ENCODE measurements at places on chromosomes 12 and 14.

DNA sequence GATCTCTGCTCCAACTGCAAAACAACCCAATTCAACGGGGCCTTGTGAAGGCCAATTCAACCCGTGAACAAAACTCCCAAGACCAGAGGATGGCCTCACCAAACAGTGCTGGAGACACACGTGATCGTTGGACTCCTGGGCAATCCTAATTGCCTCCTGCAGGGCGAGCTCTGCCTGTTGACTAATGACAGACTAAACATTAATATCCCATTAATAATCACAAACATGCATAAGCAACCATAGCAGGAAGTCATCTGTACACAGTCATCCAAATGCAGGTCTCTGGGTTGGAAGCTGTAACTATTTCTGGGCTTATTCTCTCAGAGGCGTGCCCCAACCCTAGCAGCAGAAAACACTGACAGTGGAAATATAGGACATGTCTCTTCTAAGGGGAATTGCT, 21.0 kb downstream of the ANAPC5 start:
- no peak for DNase-seq

DNA sequence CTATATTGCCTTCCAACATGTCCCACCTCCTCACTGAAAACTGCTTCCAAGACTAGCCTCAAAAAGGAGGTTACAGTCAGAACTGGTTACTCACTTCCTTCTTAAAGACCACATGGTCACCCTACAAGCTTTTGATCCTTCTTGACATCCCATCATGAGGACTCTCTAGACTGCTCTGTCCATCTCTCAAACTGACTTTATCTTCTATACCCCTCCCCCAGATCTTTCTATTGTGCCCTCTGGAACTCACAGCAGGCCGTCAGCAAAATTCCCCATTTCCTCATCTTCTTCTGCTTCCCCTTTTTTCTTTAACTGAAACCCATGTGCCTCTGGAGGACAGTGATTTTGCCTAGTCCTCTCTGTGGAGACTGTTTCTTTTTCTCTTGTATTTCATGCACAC, 18.1 kb upstream of the IGF1 start:
- no peak for DNase-seq
- H3K27me3 ChIP-seq: peaks cover 6% of the 10 kb centered on the region
- H3K27ac ChIP-seq: no peak overlapping the region
- H3K4me3 ChIP-seq: no peak overlapping the region
- H3K4me1 ChIP-seq: no peaks in the 10 kb centered on the region

- H3K4me1 ChIP-seq: peaks cover 12% of the 10 kb centered on the region
- no peak overlapping the region for H3K4me3 ChIP-seq
- no peak overlapping the region for H3K27ac ChIP-seq
- no peak for DNase-seq
- H3K36me3 ChIP-seq: no peaks in the 10 kb centered on the region
Observed at GRCh38 chr12:66497008-66497897, 181.6 kb downstream of the GRIP1 start.

DNA sequence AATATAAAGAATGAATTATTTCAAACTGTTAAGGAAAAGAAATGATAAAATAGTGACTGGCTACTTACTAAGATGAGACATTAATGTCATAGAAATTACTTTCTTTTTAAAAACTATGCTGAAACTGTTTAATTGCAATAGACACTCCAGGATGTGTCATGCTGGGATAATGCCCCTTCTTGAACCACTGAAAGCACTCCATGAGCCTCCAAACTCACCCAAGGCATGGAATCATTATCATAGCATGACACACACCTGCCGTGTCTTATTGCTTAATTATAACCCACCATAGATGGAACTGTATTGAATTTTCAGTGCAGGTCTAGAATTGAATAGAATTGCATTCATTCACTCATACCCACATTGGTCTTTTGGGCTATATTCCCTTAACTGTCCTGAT, 4.3 kb downstream of the MBIP start:
- H3K27me3 ChIP-seq: peaks cover 3% of the 10 kb centered on the region
- no peak overlapping the region for H3K4me3 ChIP-seq
- peaks cover 7% of the 10 kb centered on the region for H3K36me3 ChIP-seq
- DNase-seq: no peak

DNA sequence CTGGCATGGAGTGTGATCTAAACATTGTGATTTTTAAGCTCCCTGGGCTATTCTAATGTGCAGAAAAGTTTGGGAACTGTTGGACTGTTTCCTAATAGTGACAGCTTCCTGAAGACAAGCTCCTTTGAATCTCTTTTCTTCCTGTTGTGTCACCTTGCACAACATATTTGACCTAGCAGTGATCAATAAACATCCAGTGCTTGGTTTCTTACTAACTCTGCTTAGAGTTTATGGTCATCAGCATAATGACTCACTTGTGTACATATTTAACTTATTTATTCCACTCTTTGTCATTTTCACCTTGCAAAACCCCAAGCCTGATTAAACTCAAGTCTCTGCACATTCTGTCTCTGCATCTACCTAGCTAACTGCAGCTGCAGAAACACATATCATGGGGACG, 27.3 kb upstream of the TBC1D30 start:
- no peak overlapping the region for H3K27ac ChIP-seq
- DNase-seq: no peak
- no peak overlapping the region for H3K4me3 ChIP-seq
- peaks cover 5% of the 10 kb centered on the region for H3K27me3 ChIP-seq
- H3K4me1 ChIP-seq: peaks cover 13% of the 10 kb centered on the region

DNA sequence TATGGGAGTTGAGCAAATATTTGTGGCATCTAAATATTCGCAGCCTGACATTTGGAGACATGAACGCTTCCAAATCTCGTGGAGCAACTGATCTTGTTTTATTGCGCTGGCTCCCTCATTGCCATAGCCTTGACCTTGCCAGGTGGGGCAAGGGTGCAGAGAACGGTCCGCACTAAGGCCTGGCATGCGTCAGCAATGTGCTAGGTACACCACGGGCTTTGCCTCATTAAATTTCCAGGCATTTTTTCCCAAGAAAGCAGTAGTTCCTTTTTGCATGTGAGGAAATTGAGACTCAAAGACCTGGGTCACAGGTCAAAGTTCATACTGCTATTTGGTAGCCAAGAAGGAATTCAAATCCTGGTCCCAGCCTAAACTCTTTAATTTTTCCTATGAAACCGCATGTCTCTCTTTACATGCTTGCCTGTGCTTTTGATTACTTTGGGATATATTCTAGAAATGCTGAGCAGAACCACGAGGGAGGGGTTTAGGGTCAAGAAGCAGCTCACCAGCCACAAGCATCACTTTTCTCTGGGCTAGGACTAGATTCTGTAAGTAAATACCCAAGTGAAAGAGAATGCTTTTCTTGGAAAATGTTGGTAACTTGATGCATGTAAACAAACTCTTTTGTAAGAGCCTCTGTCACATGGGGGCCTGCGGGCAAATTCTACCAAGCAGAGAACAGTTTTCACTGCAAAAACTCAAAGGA, 891.6 kb downstream of the VRK1 start:
- DNase-seq: no peak
- H3K36me3 ChIP-seq: no peaks in the 10 kb centered on the region
- H3K27me3 ChIP-seq: no peaks in the 10 kb centered on the region

DNA sequence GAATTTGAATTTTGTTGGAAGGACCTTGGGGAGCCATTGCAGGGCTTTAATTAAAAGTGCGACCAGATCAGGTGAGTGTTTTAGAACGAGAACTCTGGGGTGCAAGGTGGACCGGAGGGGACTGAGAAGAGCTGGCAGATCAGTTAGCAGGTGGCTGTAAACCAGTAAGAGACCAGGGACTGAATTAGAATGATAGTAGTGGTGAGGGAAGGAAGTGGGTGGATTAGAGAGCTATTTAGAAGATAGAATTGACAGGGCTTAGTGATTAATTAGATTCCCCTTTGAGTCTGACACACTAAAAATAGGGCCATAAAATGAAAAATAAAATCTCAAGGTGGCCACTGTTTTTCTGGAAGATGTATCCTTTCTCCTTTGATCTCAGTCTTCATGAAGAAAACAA, 44.8 kb downstream of the PLXNC1 start:
- H3K27ac ChIP-seq: no peak overlapping the region
- H3K4me3 ChIP-seq: no peak overlapping the region
- H3K36me3 ChIP-seq: peaks cover 18% of the 10 kb centered on the region
- no peaks in the 10 kb centered on the region for H3K4me1 ChIP-seq

GRCh38 chr12:48000878-48001504, 3.3 kb downstream of the COL2A1 start:
- no peak for DNase-seq
- peak overlapping the region; percentile 95 for H3K27ac ChIP-seq
- peaks cover 35% of the 10 kb centered on the region for H3K4me1 ChIP-seq
- peaks cover 14% of the 10 kb centered on the region for H3K27me3 ChIP-seq
- peak overlapping the region; percentile 77 for H3K4me3 ChIP-seq

GRCh38 chr12:89245090-89245489, 107.2 kb downstream of the DUSP6 start:
- H3K4me1 ChIP-seq: peaks cover 11% of the 10 kb centered on the region
- no peaks in the 10 kb centered on the region for H3K36me3 ChIP-seq
- H3K27me3 ChIP-seq: no peaks in the 10 kb centered on the region
- H3K27ac ChIP-seq: no peak overlapping the region
- no peak for DNase-seq
- no peak overlapping the region for H3K4me3 ChIP-seq

DNA sequence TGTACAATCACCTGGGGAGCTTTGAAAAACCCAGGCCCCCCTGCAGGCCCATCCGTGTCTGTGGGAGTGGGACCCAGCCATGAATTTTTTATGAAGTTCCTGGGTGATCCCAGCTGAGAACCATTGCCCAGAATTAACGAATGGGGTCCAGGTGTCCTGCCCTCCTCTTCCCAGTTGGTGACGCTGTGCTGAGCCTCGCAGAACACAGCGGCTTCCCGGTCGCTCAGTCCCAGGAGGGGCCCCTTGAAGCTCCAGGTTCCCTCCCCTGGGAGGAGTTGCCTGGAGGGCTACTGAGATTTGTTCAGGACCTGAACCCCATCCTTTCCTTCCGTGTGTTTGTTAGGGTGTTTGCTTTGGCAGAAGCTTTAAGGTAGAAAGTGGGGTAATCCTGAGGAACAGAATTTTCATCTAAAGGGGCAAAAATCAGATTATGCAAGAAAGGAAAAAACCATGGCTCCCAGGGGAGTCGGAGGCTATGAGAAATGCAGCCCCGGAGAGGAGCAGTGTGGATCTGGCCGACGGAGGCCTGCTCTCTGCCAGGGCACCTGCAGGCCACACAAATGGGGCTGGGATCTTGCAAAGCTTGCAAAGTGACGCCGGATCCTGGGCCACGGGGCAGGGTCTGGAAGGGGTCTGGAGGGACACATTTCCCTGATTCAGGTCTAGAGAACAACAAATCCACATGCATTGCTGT, 164.7 kb upstream of the PRMT8 start:
- no peak overlapping the region for H3K27ac ChIP-seq
- no peak overlapping the region for H3K4me3 ChIP-seq
- DNase-seq: no peak
- H3K36me3 ChIP-seq: no peaks in the 10 kb centered on the region

DNA sequence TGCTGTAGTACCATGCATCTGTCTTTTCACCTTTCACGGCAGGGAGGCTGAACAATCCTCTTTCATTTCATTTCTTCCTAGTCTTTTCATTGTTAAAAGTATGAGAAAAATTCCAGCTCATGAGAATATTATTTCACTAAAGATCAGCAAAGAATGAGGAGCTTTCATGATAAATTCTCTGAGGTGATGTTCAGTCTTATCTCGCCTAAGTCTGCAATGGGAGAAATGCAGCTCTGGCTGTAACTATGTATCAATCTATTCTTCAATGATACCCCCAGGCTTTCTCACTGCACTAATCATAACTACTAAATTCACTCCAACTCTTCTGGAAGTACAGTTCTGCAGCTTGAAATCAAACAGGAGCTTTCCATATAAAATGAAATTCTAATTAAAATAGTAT, 15.7 kb downstream of the FOXG1 start:
- H3K27me3 ChIP-seq: peaks cover 95% of the 10 kb centered on the region
- H3K36me3 ChIP-seq: peaks cover 1% of the 10 kb centered on the region
- no peak overlapping the region for H3K27ac ChIP-seq
- DNase-seq: no peak
- H3K4me3 ChIP-seq: no peak overlapping the region

- DNase-seq: no peak
- no peaks in the 10 kb centered on the region for H3K27me3 ChIP-seq
- H3K27ac ChIP-seq: no peak overlapping the region
- H3K36me3 ChIP-seq: no peaks in the 10 kb centered on the region
Observed at GRCh38 chr12:43148691-43149090, 403.3 kb downstream of the ADAMTS20 start.

All from progenitor cell of endocrine pancreas (in vitro differentiated cells).